ENCODE measurements at places on chromosomes 4 and X.

- H3K27ac ChIP-seq, result no peak overlapping the region
- H3K4me3 ChIP-seq, result no peak overlapping the region
- DNase-seq, result no peak
- peaks cover 9% of the 10 kb centered on the region for H3K36me3 ChIP-seq
- peaks cover 22% of the 10 kb centered on the region for H3K4me1 ChIP-seq
- no peaks in the 10 kb centered on the region for H3K27me3 ChIP-seq
Observed at GRCh38 chrX:51834076-51834475, 59.3 kb upstream of the MAGED1 start.

GRCh38 chr4:37760840-37761239 is 65.6 kb upstream of the PGM2 start:
- no peak overlapping the region for H3K27ac ChIP-seq
- no peaks in the 10 kb centered on the region for H3K36me3 ChIP-seq
- DNase-seq, result no peak

DNA sequence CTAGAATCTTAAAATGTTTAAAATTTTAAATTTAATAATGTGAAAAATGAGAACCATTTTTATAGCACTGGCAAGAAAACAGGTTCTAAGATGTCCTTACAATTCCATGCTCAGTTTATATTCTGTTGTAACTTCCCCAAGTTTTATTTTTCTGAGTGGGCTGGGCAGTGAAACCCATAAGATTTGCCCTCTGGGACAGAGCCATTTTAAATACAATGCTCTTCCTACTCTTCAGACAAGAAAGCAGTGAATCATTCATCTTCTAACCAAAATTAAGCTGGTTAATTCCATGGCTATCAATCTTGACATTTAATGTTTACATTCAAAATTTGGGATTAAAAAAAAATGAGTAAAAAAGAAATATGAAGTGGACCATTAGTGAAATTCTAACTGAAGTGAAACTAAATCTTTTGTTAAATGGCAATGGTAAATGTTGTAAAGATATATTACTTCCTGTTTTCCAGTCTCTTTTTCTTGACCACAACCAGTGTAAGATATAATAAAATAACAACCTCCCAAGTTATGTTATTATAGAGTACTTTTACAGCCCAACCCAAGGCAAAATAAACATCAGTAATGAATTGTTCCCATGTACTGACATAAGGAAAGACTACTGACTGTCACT is 37.2 kb upstream of the PTPN13 start:
- no peak for DNase-seq
- H3K27ac ChIP-seq, result peak overlapping the region; percentile 56
- H3K4me3 ChIP-seq, result no peak overlapping the region
- H3K36me3 ChIP-seq, result no peaks in the 10 kb centered on the region

DNA sequence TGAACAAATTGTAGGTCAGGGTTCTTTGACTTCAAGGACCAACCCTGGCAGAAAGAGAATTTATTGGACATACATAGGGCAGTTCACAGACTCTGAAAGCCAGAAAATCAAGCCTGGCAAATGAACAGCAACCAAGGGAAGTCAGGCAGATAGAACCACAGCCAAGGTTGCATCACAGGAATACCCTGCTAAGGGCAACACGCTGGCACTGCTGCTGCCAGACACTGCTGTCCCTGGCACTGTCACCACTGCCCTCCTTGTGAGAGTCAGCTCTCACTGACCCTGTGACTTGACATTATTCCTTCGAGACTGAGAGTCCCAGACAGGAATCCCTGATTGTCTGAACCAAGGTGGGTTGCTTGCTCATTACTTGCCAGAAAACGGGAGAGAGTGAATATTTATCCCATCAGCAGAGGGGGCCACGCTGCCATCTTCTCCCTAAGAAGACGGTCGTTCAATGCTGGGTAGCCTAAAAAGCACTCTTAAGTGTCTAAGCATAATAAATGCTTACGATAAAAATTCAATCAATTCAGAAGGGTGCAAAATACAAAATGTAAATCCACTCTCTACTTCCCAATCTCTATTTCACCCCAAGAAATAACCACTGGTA is 23.2 kb upstream of the PTTG2 start:
- peaks cover 3% of the 10 kb centered on the region for H3K4me1 ChIP-seq
- H3K27me3 ChIP-seq, result peaks cover 6% of the 10 kb centered on the region
- no peak overlapping the region for H3K27ac ChIP-seq
- H3K4me3 ChIP-seq, result no peak overlapping the region
- no peaks in the 10 kb centered on the region for H3K36me3 ChIP-seq
- no peak for DNase-seq

DNA sequence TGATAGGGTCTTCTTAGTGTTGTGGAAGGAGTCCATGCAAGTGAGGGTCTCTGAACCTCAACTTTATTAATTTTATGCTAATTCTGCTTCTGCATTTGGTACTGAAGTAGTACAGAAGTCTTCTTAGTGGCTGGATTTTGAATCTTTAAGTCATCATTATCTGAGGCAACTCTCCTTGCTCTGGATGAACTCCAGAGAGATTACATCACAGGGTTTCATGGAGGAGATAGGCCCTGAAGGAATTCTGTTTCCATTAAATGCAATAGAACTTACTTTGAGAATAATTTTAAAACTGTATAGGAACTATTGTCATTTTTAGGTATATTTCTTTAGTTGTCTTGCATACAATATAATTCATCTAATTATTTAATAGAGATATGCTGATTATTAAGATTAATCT is 451.2 kb downstream of the FAT4 start:
- no peaks in the 10 kb centered on the region for H3K36me3 ChIP-seq
- H3K4me1 ChIP-seq, result peaks cover 3% of the 10 kb centered on the region
- DNase-seq, result no peak
- H3K27me3 ChIP-seq, result peaks cover 26% of the 10 kb centered on the region

DNA sequence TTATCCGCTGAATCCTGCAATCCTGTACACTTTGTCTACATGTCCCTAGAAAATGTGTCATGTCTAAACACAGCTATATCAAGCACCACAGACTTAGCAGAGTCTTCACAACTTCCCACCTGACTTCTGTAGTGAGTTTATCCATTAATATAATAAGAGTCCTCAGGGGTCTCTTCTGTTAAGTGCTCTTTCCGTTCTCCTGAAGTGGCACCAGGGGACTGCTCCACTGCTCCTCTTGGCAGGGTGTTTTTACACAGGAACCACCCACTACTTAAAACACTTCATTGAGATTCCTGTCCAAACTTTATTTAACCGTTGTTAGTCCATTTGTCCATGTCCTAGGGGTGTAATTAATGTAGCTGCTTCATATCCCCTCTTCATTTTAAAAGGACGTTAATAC is 1000.4 kb downstream of the STPG2 start:
- DNase-seq, result no peak
- no peak overlapping the region for H3K4me3 ChIP-seq
- peaks cover 7% of the 10 kb centered on the region for H3K36me3 ChIP-seq
- H3K27me3 ChIP-seq, result no peaks in the 10 kb centered on the region
- H3K4me1 ChIP-seq, result peaks cover 25% of the 10 kb centered on the region
- H3K27ac ChIP-seq, result peak overlapping the region; percentile 40
